ENCODE measurements at places on chromosomes 12 and 14. TPM values are rescaled to one million over a fixed set of nuclear protein-coding genes. Genes with fewer than 3 reads are reported as not detected.

DNA sequence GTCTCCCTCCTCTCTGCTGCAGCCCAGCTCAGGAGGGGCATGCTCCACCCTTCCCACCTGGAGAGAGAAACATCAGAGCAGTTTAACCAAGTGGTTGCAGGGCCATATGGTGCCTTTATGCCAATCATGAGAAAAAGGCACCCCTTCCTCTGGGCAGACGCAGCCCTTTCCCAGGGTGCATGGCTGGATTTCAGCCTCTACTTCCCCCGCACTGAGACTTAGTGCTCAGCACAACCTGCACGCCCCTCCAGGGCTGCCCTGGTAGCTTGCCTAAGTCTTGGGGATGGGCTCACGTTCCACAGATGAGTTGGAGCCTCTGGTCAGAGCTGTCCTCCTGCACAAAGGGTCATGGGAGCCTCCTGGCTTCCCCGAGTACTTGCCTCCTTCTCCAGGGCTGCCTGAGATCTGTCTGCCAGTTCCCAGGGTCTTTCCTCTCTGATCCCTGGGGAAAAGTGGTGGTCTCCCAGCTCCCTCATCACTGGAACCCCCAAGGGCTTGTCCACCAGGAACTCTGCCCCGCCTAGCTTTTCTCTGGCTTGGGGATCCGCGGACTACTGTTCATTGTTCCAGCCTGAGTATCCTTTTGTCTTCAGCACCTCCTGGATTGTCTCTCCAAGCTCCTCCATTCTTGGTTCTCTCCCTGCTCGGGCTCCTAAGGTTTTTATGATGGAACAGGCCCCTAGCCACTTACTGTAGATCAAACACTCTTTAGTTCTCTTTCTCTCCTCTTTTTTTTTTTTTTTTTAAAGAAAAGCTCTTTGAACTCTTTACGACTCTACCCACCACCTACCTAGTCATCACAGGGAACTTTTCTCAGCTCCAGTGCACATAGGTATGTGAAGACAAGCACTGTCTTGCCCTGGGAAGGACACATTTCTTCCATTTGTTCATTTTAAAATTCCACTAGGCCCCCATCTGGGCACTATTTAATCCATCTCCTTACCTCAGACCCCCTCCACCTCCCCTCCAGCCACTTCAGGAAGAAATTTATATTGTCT, 6.1 kb upstream of the KRT74 start:
- no peak for DNase-seq

DNA sequence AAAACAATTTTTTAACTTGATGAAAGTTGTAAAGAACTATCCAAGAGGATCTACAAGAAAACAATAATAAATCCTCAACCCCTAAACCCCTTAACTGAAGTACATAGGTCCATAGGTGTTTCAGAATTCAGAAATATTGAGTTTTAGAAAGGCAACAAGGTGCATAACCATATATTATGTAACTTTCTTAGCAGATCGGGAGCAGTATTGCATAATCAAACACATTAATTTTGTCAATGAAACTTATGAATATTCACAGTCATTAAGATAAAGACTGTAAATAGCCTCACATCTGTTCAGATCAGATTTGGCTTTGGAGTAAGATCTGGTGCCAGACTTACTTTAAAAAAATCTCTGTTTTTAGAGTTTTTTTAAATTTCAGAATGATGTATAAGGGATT, 647.1 kb upstream of the FLRT2 start:
- H3K4me3 ChIP-seq = no peak overlapping the region
- H3K4me1 ChIP-seq = no peaks in the 10 kb centered on the region
- no peak for DNase-seq
- H3K36me3 ChIP-seq = no peaks in the 10 kb centered on the region
- no peak overlapping the region for H3K27ac ChIP-seq

DNA sequence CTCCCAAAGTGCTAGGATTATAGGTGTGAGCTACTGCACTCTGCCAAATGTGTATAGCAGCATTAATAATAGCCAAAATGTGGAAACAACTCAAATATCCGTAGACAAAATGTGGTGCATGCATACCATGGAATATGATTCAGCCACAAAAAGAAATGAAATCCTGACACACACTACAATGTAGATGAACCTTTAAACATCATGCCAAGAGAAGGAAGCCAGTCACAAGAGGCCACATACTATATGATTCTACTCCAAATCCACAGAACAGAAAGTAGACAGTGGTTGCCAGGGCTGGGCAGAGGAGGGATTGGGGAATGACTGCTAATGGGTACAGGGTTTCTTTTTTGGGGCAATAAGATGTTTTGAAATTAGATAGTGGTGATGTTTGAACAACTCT, 7.7 kb upstream of the TMED2 start:
- no peaks in the 10 kb centered on the region for H3K36me3 ChIP-seq
- peaks cover under 1% of the 10 kb centered on the region for H3K4me1 ChIP-seq
- DNase-seq = no peak

Gene ACSM4
- not detected for total RNA-seq

Gene FANCM
- 6.8 TPM for total RNA-seq

- H3K4me3 ChIP-seq = no peak overlapping the region
- DNase-seq = no peak
- no peaks in the 10 kb centered on the region for H3K27me3 ChIP-seq
- H3K27ac ChIP-seq = peak overlapping the region; percentile 49
Observed at GRCh38 chr12:122917507-122918121, 21.7 kb upstream of the VPS37B start.

Gene ACACB
- 5.9 TPM for total RNA-seq

Gene DHH
- total RNA-seq = not detected

- H3K27me3 ChIP-seq = no peaks in the 10 kb centered on the region
- no peaks in the 10 kb centered on the region for H3K36me3 ChIP-seq
- H3K27ac ChIP-seq = no peak overlapping the region
- no peak for DNase-seq
- H3K4me1 ChIP-seq = peaks cover 4% of the 10 kb centered on the region
- no peak overlapping the region for H3K4me3 ChIP-seq
Observed at GRCh38 chr12:68885381-68885780, 47.6 kb downstream of the CPM start.

DNA sequence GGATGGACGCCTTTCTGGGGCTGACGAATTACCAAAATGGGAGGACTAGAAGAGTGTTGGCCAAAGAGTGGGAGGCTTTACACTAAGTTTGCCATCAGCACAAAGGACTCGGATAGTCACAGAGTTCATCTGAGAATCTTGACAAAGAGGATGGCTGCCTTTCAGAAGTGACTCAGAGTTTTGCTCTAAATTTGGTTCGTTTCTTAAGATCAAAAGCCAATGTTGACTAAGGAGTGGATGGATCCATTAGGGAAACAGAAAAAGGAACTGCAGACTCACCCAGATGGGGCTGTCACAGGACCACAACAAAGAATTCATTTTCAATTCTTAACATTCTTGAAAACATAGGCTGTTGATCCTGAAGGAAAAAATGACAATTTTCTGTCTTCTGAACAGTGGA, 81.3 kb upstream of the DUSP6 start:
- H3K4me1 ChIP-seq = no peaks in the 10 kb centered on the region
- no peak overlapping the region for H3K4me3 ChIP-seq
- no peaks in the 10 kb centered on the region for H3K27me3 ChIP-seq
- DNase-seq = no peak
- no peak overlapping the region for H3K27ac ChIP-seq

DNA sequence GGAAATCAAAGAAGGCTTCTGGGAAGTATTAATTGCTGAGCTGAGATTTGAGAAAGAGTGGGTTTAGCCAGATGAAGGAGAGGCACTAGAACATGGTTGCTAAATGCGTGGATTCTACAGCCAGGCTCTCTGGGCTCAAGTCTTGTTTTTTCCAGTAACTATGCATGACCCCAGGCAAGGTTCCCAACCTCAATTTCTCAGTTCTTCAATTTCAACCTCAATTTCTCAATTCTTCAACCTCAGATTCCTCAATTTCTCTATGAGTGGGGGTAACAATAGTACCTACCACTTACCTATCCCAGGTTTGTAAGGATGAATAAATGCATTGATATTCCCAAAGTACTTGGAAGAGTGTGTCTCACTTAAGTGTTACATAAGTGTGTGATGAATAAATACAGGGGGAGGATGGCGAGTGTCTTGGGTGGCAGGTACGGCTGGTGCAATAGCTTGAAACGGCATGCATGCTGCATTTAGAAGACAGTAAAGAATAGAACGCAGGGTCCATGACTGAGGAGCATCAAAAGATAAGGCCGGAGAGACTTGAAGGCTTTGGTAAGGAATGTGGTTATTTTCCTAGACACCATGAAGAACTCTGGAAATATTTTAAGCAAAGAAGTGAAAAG, 149.1 kb upstream of the ATP2B1 start:
- H3K36me3 ChIP-seq = no peaks in the 10 kb centered on the region
- no peak overlapping the region for H3K4me3 ChIP-seq
- no peaks in the 10 kb centered on the region for H3K27me3 ChIP-seq
- no peak for DNase-seq
- H3K27ac ChIP-seq = no peak overlapping the region

GRCh38 chr14:37546621-37547447, 48.2 kb downstream of the FOXA1 start:
- no peak for DNase-seq
- no peaks in the 10 kb centered on the region for H3K27me3 ChIP-seq
- no peaks in the 10 kb centered on the region for H3K4me1 ChIP-seq
- no peaks in the 10 kb centered on the region for H3K36me3 ChIP-seq

Gene IL26
- total RNA-seq = not detected

Gene NCKAP5L
- total RNA-seq = 10.5 TPM

- H3K27ac ChIP-seq = peak overlapping the region; percentile 94
- DNase-seq = no peak
- no peaks in the 10 kb centered on the region for H3K36me3 ChIP-seq
- H3K4me3 ChIP-seq = peak overlapping the region; percentile 80
- peaks cover 12% of the 10 kb centered on the region for H3K4me1 ChIP-seq
Observed at GRCh38 chr14:49769171-49769570, 1.2 kb downstream of the KLHDC2 start.

Gene KRT6A
- 17,128 TPM for total RNA-seq

DNA sequence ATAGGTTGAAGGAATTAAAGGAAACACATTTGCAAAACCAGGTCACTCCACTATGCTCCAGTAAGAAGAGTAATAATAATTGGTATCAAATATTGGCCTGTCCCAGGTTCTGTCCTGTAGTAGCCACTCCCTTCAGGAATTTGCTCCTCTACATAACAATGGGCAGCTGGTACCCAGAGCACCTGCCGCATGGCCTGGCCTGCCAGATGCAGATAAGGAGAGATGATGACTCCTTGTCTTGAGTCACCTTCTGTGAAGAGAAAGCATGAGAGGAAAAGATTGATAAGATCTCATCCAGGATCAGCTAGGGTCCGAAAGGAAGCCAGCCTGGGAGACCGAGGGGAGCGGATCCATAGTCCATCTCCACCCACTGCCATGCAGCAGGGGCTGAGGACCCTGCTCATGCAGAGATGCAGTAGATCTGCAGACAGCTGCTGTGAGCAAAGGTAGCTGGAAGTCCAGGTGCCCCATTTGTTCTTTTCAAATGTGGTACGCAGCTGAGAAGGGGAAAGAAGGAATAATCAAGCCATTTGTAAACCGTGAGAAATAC, 24.3 kb downstream of the VCPKMT start:
- peaks cover 8% of the 10 kb centered on the region for H3K36me3 ChIP-seq
- H3K27me3 ChIP-seq = no peaks in the 10 kb centered on the region
- DNase-seq = no peak

GRCh38 chr12:129119537-129119936, 266.3 kb downstream of the GLT1D1 start:
- no peaks in the 10 kb centered on the region for H3K36me3 ChIP-seq
- no peak overlapping the region for H3K4me3 ChIP-seq
- H3K27ac ChIP-seq = no peak overlapping the region
- no peaks in the 10 kb centered on the region for H3K4me1 ChIP-seq

Gene SLC17A8
- total RNA-seq = not detected

DNA sequence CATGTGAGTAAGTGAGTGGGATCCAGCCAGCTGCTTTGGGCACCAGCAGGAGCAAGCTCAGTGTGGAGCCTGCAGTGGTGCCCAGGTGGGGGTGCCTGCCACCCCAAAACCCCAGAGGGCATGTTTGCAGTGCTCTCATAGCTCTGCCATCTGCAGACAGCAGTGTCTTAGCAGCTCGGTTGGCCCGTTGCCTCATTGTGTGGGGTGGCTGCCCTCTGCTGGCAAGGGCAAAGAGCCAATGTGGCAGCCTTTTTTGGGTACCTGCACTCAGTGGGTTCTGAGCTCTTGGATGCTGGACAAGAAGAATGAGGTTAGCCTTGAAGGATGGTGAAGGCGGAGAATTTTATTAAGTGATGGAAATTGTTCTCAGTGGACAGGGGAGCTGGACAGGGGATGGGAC, 52.3 kb downstream of the NEUROD4 start:
- no peak for DNase-seq
- H3K27me3 ChIP-seq = no peaks in the 10 kb centered on the region
- no peaks in the 10 kb centered on the region for H3K36me3 ChIP-seq
- H3K4me3 ChIP-seq = no peak overlapping the region
- no peak overlapping the region for H3K27ac ChIP-seq

Gene CKB
- total RNA-seq = 32.4 TPM

DNA sequence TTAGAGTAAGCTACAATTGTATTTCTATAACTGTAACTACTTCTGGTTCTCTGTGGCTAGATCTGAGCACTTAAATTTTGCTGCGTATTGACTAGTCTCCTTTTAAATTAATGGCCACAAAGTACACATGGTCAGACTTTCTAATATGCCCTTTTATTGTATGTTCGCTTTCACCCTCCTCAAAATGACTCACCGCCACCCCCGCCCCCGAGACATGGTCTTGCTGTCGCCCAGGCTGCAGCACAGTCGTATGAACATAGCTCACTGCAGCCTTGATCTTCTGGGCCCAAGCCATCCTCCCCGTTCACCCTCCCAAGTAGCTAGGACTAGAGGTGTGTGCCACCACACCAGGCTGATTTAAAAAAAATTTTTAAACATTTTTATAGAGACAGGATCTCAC, 11.8 kb downstream of the MTERF2 start:
- no peaks in the 10 kb centered on the region for H3K36me3 ChIP-seq
- H3K27me3 ChIP-seq = no peaks in the 10 kb centered on the region
- peaks cover 52% of the 10 kb centered on the region for H3K4me1 ChIP-seq
